HL-60 (cell line): ENCODE measurements at places on chromosomes 2 and 18.

GRCh38 chr2:185833864-185834263, 95.3 kb downstream of the FSIP2 start:
- no peak for DNase-seq

GRCh38 chr18:26667046-26667445, 118.7 kb upstream of the KCTD1 start:
- no peak for DNase-seq

DNA sequence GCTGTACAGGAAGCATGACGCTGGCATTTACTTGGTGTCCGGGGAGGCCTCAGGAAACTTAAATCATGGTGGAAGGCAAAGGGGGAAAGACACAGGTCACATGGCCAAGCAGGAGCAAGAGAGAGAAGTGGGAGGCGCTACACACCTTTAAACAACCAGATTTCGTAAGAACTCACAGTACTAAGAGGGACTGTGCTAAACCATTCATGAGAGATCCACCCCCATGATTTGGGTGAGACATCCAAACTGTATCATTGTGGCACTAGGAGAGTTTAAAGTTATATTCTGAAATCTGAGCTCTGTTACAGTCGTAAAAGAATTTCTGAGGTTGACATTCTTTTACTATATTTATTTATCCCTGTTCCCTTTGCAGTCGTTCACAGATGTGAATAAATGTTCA, 116.6 kb downstream of the ICA1L start:
- no peak for DNase-seq

DNA sequence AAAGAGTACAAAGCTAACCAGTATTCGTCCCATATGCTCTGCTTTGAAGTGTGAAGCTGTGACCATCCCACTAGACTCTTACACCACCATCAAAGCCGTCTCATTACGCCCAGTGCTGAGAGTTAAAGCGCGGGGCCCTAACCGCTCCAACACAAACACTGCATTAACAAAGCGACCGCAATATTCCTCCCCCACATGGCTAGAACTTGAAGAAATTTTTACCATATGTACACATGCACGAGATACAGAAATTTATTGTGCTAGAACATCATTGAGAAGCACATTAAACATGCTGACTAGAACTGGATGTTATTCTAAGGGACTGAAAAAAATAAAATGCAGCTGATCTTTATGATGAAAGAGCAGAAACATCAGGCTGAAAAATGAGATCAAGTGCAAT, 20.5 kb downstream of the FTCDNL1 start:
- DNase-seq, result no peak

- DNase-seq, result no peak
These were observed 7.7 kb downstream of the L3MBTL4 start for GRCh38 chr18:6406910-6407470.

DNA sequence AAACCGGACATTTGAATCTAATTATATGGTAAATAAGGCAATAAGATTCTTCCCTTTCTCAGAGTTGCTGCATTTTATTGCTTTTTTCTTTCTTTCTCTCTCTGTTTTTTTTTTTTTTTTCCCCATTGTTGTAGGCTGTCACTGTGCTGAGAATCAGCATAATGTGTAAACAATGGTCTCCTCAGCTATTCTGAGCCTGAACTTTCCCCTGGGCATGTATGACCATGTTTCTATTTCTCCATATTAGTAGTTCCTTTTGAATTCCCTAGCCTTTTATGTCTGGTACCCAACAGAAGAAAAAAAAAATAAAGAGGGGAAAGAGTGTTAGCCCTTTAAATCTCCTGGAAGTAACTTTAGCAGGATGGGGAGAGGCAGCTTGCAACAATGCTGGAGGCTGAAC, 1862.5 kb downstream of the SUCLG1 start:
- no peak for DNase-seq

GRCh38 chr2:124065636-124066035, 40.5 kb downstream of the CNTNAP5 start:
- DNase-seq, result no peak
